Stimulated activated naive CD8-positive, alpha-beta T cell treated with anti-CD3 and anti-CD28 coated beads, Interleukin-15, Interleukin-2, amounts not matched to agents 100 U/mL and 50 U/mL, for 24 hours (primary cell): ENCODE measurements at places on chromosomes 3 and 15.

DNA sequence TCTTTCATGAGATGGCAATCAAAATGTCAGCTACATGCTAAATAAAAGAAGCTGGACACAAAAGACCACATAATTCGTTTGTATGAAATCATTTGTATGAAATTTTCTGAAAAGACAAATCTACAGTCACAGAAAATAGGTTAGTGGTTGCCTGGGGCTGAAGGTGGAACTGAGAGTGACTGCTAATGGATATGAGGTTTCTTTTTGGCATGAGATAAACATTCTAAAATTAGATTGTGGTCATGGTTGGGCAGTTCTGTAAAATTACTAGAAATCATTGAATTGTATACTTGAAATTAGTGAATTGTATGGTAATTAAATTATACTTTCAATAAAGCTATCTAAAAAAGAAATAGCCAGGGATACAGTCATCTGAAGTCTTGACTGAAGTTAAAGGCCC is 2.7 kb upstream of the DMXL2 start:
- no peak for DNase-seq

- DNase-seq: no peak
These were observed 8.9 kb downstream of the ADCY5 start for GRCh38 chr3:123439806-123440580.

- DNase-seq: no peak
These were observed 361 bp upstream of the STXBP5L start for GRCh38 chr3:120907659-120908029.

DNA sequence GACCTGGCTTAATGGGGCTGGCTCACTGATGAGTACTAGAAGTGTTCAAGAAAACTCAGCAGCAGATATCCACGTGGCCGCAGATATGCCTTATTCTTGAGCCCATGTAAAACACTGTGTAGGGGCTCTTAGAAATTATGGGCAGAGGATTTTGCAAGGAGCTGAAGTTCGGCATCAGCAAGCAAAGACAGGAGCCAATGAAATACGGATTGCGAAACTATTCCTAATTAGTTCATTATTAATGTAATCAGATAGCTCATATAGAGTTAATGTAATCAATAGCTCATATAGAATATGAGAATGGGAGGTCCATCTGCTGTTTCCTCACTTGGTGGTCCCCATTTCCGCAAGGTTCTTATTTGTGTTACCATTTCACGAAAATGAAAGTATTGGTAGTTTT is 9.0 kb upstream of the GSK3B start:
- DNase-seq: no peak
